Transverse colon (tissue), 4 donors: ENCODE measurements at places on chromosomes 5 and 9. TPM values are rescaled to one million over a fixed set of nuclear protein-coding genes. Genes with fewer than 3 reads are reported as not detected.

DNA sequence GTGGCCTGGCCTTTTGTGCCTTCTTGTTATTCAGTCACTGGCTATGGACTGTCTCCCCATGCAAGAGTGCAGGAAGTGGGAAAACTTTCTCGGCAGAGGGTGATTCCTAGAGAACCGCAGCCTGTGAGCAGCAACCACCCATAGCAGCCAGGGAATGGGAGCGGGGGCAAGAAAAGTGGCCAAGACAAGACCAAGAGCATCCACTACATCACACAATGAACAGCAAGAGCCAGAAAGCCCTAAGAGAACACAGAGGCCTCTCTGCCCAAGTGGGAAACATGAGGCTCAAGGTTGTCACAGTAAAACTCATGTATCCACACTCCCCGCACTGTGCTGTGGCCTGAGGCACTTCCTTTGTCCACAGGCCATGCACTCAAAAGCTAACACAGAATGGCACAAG is 129.1 kb upstream of the FSTL4 start:
- H3K4me3 ChIP-seq = no peak overlapping the region
- no peaks in the 10 kb centered on the region for H3K36me3 ChIP-seq
- H3K4me1 ChIP-seq = no peaks in the 10 kb centered on the region
- H3K27me3 ChIP-seq = no peaks in the 10 kb centered on the region
- H3K27ac ChIP-seq = no peak overlapping the region

DNA sequence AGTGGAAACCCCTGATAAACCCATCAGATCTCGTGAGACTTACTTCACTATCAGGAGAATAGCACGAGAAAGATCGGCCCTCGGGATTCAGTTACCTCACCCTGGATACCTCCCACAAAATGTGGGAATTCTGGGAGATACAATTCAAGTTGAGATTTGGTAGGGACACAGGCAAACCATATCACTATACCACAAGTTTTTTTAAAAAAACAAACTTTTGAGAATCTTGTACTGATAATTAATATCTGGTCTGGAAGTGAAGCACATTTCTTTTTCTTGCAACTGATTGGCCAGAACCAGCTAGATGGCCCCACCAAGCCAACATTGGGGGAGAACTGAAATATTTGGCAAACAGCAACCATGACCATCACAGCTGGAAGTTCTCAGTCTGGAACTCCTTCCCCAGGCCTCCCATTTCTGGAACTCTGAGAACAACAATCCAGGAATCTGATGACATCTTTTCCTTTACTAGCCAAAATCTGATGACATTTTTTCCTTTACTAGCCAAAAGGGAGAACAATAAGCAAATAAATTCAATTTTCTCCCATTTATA is 51.8 kb upstream of the CDKN2B start:
- H3K36me3 ChIP-seq = no peaks in the 10 kb centered on the region
- H3K4me1 ChIP-seq = no peaks in the 10 kb centered on the region
- no peak overlapping the region for H3K27ac ChIP-seq
- no peak overlapping the region for H3K4me3 ChIP-seq
- no peaks in the 10 kb centered on the region for H3K27me3 ChIP-seq

F12 gene
- total RNA-seq = 2.6 TPM

DNA sequence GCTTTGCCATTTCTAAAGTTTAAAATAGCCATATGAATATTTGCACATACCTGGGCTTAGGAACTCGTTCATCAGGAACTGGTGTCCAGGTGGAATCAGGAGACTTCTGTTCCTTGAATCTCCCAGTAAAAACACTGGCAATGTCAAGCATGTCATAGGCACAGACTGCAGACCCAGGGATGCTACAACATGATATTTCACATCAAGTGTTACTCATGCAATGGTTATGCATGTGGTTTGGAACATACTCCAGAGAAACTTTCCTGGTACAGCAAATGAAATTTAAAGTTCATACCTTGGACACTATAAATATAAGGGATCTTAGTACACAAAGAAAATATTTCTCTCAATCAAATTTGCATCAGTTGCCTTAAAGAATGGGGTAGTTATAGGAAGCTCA is 92.2 kb downstream of the SEMA6A start:
- no peaks in the 10 kb centered on the region for H3K27me3 ChIP-seq
- no peak for DNase-seq
- no peak overlapping the region for H3K27ac ChIP-seq
- no peak overlapping the region for H3K4me3 ChIP-seq
- H3K4me1 ChIP-seq = no peaks in the 10 kb centered on the region

DNA sequence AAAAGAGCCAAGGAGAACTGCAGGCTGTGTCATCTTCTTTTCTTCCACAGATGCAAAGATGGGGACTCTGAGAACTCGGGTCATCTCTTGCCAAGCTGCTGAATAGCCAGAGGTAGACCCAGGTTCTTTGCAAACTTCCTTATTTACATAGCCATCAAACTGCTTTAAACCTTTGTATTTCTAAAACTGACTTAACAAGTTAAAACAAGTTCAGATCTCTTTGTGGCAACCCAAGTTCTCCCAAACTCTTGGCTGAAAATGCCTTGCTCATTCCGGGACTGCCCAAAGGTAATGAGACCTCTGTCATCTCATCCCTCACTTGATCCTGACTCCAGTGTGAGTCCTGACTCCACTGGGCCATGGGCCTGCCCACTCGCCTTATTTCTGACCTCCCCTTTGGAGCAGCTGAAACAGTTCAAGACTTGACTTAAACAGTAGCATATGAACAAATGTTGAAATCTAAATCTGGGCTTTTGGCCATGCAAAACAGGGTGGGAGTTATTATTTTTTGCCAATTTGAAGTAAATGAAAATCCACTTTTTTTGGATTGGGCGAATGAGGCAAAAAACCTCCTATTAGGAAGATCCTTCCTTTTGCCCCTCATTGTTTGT is 50.6 kb downstream of the FBXL7 start:
- no peaks in the 10 kb centered on the region for H3K4me1 ChIP-seq
- no peaks in the 10 kb centered on the region for H3K36me3 ChIP-seq
- H3K27me3 ChIP-seq = no peaks in the 10 kb centered on the region
- DNase-seq = no peak

OR1Q1 gene
- not detected for total RNA-seq

DNA sequence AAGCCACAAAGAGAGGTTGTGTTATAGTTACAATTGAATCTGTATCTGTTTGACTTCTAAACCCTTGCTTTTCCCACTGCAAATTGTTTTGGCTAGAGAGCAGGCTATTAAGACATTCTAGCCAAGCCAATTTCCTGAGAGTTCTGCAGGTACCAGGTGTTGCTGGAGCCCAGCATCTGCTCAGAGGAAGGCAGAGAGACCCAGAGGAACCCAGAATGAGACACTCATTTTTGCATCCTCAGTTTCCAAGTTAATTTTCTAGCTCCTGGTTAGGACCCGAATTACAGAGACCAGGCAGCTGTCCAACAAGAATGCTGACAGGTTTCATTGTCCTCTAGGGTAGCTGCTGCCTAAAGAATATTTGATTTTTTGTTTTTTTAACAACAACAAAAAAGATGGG is 266.2 kb downstream of the TRIM32 start:
- no peak overlapping the region for H3K27ac ChIP-seq
- no peaks in the 10 kb centered on the region for H3K4me1 ChIP-seq
- no peak overlapping the region for H3K4me3 ChIP-seq
- H3K36me3 ChIP-seq = no peaks in the 10 kb centered on the region
- H3K27me3 ChIP-seq = no peaks in the 10 kb centered on the region

GRM6 gene
- total RNA-seq = not detected

DNA sequence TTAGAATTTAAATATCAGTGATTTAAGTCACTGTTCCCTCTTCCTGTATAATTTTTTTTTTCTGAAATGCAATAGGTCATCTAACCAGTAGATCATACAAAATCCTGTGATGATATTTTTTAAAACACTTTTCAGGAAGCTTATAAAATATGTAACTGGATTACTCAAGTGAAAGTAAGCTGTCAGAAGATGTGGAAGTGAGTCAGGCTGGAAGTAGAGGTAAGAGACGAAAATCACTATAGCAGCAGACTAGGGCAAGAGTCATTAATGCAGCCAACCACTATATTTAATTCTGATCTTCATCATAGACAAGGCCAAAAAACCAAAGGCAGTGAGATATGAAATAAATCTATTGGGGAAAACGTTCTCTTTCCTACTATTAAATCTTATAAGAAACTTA is 65.7 kb upstream of the C6 start:
- H3K27me3 ChIP-seq = no peaks in the 10 kb centered on the region
- H3K4me1 ChIP-seq = no peaks in the 10 kb centered on the region
- no peak for DNase-seq
- H3K27ac ChIP-seq = no peak overlapping the region

GRCh38 chr5:72518001-72518683 is 10.9 kb upstream of the ZNF366 start:
- no peaks in the 10 kb centered on the region for H3K27me3 ChIP-seq
- no peak overlapping the region for H3K4me3 ChIP-seq
- no peak overlapping the region for H3K27ac ChIP-seq
- no peaks in the 10 kb centered on the region for H3K4me1 ChIP-seq
- H3K36me3 ChIP-seq = no peaks in the 10 kb centered on the region
- peak; percentile 33 for DNase-seq

GRCh38 chr9:136670576-136671253 is 8.0 kb downstream of the EGFL7 start:
- no peak for DNase-seq
- H3K27ac ChIP-seq = no peak overlapping the region
- H3K36me3 ChIP-seq = no peaks in the 10 kb centered on the region
- peaks cover 11% of the 10 kb centered on the region for H3K4me1 ChIP-seq
- no peak overlapping the region for H3K4me3 ChIP-seq
- H3K27me3 ChIP-seq = peaks cover 55% of the 10 kb centered on the region

DNA sequence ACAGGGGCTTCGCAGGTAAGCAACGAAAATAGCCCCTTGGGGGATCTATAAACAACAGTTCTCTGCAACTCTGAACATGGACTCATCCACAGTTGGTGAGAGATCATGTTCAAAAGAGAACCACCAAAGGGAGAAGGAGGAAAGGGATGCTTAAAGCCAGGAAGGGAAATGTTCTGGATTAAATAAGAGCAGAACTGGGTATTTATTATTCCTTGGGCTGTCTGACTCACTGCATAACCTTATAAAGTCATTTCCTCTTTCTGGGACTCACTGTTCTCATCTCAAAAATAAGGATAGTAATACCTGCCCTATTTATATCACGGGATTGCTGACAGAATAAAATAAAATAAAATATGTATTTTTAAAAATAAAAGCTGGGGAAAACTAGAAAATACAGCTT is 11.2 kb upstream of the MARCHF3 start:
- H3K27me3 ChIP-seq = no peaks in the 10 kb centered on the region
- H3K4me3 ChIP-seq = no peak overlapping the region
- no peaks in the 10 kb centered on the region for H3K36me3 ChIP-seq
- no peak for DNase-seq

GRCh38 chr9:13568841-13569601 is 289.5 kb upstream of the MPDZ start:
- H3K4me1 ChIP-seq = no peaks in the 10 kb centered on the region
- no peak overlapping the region for H3K4me3 ChIP-seq
- no peak for DNase-seq
- H3K36me3 ChIP-seq = no peaks in the 10 kb centered on the region

- no peaks in the 10 kb centered on the region for H3K4me1 ChIP-seq
- no peaks in the 10 kb centered on the region for H3K27me3 ChIP-seq
- H3K36me3 ChIP-seq = no peaks in the 10 kb centered on the region
- no peak for DNase-seq
- H3K27ac ChIP-seq = no peak overlapping the region
Observed at GRCh38 chr5:81314581-81314980, 13.2 kb downstream of the ZCCHC9 start.

DNA sequence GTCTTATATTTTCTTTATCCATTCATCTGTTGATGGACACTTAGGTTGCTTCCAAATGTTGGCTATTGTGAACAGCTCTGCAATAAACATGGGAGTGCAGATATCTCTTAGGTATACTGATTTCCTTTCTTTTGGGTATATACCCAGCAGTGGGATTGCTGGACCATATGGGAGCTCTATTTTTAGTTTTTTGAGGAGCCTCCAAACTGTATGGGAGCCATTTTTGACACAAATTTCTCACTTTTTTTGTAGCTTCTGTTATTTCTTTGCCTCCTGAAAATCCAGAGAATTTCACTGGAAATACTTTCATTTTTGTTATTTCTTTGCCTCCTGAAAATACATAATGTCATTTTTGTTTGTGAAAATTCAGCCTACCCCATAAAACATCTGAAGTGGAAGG is 15.0 kb upstream of the RANBP17 start:
- H3K27me3 ChIP-seq = no peaks in the 10 kb centered on the region
- H3K27ac ChIP-seq = no peak overlapping the region
- no peaks in the 10 kb centered on the region for H3K36me3 ChIP-seq
- no peak for DNase-seq
- H3K4me3 ChIP-seq = no peak overlapping the region

OTULINL gene
- total RNA-seq = 6.2 TPM

DNA sequence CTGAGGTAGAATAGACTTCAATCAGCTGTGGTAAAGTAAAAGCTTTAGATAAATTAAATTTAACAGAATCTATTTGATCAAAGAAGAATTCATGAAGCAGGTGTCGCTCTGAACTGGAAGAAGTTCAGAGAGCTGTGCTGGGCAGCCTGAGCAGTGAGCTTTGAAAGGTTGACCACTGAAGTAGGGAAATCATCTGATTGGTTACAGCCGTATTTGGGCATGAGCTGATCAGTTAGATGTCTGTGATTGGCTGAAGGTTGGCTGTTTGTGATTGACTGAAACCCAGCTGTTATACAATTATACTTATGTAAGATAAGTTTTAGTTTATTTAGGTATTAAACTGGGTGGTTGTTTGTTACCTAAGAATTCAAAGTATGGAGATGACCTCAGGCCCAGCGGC is 1174.6 kb downstream of the CDH9 start:
- H3K36me3 ChIP-seq = no peaks in the 10 kb centered on the region
- no peaks in the 10 kb centered on the region for H3K27me3 ChIP-seq
- H3K27ac ChIP-seq = no peak overlapping the region
- no peak overlapping the region for H3K4me3 ChIP-seq

DNA sequence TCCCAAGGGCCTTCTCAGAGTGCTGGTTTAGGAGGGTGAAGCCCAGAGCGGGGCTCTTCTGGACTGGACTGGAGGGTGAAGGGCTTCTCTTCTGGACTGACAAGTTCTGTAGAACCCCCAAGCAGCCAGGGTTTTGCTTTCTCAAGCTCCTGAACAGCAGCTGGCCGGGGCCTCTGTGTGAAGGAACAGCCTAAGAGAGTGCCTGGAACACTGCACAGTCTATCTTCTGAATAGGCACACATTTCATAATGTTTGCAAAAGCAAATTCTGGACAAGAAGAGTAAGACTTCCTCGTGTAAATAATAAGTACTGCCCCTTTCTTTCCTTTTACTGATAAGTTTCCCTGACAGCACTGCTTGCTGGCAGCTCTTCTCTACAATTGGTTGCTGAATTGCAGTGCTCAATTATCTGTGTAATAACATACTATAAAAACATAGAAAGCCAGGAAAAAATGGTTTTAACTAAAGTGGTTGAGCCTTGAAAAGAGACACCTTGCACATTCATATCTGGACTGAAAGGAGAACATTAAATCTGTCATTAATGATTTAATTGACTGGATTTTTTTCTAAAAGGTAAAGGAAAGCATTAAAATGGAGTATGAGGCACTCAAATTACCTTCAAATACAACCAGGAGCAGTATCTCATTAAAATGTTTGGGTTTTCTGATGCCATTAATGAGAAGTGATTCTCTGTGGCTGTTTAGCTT is 20.5 kb downstream of the MAST4 start:
- no peaks in the 10 kb centered on the region for H3K36me3 ChIP-seq
- no peaks in the 10 kb centered on the region for H3K27me3 ChIP-seq
- peaks cover 2% of the 10 kb centered on the region for H3K4me1 ChIP-seq
- H3K4me3 ChIP-seq = no peak overlapping the region
- DNase-seq = no peak

FOXD4L4 gene
- total RNA-seq = not detected

GRCh38 chr5:158977642-158978041 is 122.1 kb downstream of the EBF1 start:
- H3K27me3 ChIP-seq = no peaks in the 10 kb centered on the region
- no peak for DNase-seq
- no peaks in the 10 kb centered on the region for H3K36me3 ChIP-seq
- H3K4me1 ChIP-seq = no peaks in the 10 kb centered on the region
